ENCODE measurements at places on chromosomes 1 and 21. TPM values are rescaled to one million over a fixed set of nuclear protein-coding genes. Genes with fewer than 3 reads are reported as not detected.

DNA sequence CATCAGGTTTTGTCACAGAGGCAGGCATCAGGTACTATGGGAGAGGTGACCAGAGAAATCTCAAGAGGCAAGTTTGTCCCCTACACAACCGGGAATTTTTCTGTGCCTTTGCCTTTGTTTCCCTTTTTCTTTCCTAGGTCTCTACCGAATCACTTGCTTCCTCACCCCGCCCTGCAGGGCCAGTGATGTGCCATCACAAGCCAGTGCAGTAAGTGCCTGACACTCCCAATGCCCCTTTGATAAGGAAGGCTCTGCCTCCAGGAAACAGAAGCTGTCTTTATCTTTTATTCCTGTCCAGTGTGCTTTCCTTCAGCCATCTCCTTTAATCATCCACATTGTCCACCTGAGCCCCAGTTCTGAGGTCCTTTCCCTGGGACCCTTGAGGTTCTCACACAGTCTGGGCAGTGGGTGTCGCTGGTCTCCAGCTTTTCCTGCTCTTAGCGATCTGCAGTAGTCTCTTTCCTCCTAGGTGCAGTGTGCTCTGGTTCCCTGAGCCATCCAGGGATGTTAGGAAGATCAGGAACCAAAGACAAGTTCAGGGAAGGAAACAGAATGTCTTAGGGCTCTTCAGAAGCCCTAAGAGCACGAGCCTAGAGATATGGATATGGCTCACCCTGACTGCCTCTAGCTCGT, 36.6 kb downstream of the GJA5 start:
- H3K27ac ChIP-seq: no peak overlapping the region
- no peak for DNase-seq
- H3K4me3 ChIP-seq: no peak overlapping the region

DNA sequence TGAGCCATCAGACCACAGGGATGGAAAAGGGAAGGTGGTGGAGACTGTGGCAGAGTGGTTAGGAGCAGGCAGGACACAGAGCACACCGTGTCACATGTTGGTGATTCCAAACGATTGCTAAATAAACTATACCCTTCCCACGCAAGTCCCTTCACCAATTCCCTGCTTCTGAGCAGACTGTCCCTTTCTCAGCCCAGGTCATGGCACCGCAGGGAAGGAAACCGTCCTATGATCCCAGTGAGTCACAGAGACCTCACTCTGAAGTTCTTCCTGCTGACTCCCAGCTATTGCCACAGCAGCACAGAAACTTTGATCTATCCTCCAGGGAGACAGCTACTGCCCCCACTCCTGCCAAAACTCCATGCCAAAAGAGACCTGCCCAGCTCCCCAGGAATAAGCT, 19.2 kb downstream of the RIMS3 start:
- H3K36me3 ChIP-seq: no peaks in the 10 kb centered on the region
- DNase-seq: no peak
- H3K4me3 ChIP-seq: no peak overlapping the region
- H3K27me3 ChIP-seq: no peaks in the 10 kb centered on the region
- H3K27ac ChIP-seq: no peak overlapping the region

DNA sequence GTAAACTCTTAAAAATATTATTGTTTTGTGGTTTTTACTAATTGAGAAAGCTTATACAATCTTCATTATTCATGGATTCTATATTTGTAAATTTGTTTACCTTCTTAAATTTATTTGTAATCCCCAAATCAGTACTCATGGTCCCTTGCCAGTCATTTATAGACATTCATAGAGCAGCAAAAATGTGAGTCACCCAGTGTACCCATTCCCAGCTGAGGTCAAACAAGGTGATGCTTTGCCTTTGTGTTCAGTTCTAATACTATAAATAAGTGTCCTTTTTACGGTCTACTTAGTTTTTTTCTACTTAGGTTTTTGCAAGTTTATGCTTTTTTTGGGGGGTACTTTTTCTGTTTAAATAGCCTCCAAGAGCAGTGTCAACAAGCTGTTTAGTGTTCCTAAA, 36.1 kb downstream of the SORT1 start:
- H3K4me3 ChIP-seq: no peak overlapping the region
- H3K36me3 ChIP-seq: no peaks in the 10 kb centered on the region
- H3K27ac ChIP-seq: no peak overlapping the region
- no peak for DNase-seq

Gene CNR2
- not detected for total RNA-seq

DNA sequence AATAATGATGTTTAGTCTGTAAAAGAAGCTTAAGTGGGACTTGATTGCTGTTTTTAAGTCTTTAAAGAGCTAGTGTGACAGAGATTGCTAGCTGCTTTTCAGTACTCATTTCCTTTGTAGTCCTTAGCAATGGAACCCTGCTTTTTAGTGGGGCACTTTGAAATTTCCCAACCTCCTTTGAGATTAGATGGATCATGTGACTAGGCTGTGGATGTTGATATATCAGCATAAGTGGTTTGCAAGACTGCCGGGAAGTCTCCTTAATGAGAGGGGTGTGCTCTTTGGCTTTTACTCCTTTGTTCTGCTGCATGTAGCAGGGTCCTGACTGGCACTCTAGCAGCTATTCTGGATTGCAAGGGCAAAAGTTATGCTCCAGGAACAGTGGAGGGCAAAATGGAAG, 11.2 kb upstream of the RCOR3 start:
- H3K27ac ChIP-seq: no peak overlapping the region
- no peaks in the 10 kb centered on the region for H3K27me3 ChIP-seq
- H3K36me3 ChIP-seq: no peaks in the 10 kb centered on the region
- no peak for DNase-seq
- no peaks in the 10 kb centered on the region for H3K4me1 ChIP-seq

GRCh38 chr1:208045463-208046260, 134.7 kb upstream of the CD34 start:
- no peak for DNase-seq
- peaks cover 36% of the 10 kb centered on the region for H3K4me1 ChIP-seq
- no peak overlapping the region for H3K4me3 ChIP-seq

Data from vagina (tissue), 2 donors.